ENCODE measurements at places on chromosomes 1 and 21.

DNA sequence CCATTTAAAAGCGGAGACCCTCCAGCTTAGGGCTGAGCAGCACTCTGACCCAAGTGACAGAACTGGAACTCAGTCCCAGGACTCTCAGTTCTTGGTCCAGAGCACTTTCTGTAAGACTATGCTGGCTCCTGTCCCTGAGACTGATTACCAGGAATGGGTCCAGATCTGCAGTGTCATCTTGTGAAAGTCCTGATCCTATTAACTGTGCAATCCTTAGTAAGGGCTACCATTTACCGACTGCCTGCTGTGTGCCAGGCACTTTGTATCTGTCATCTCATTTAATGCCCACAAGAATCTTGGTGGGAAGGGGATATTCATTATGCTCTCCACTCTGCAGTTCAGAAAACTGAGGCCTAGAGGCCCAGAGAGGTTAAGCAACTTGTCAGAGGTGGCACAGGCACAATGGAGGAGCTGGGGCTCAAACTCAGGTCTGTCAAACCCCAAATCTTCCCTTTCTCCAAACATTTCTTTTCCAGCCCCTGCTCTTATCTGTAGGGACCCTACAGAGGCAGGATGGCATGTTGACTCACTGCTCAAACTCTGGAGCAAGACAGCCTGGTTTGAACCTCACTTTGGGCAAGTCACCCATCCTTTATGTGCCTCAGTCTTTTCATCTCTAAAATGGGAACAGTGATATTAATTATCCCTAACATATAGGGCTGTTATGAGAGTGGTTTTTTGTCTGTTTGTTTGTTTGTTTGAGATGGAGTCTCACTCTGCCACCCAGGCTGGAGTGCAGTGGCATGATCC is 57.6 kb upstream of the IFNLR1 start:
- DNase-seq: no peak

- DNase-seq: no peak
Observed at GRCh38 chr21:16370186-16370585, 640.4 kb downstream of the USP25 start.

- no peak for DNase-seq
Observed at GRCh38 chr1:89955311-89956205, 39.4 kb upstream of the ZNF326 start.

- no peak for DNase-seq
Observed at GRCh38 chr1:11856698-11857097, 2.0 kb downstream of the NPPB start.

DNA sequence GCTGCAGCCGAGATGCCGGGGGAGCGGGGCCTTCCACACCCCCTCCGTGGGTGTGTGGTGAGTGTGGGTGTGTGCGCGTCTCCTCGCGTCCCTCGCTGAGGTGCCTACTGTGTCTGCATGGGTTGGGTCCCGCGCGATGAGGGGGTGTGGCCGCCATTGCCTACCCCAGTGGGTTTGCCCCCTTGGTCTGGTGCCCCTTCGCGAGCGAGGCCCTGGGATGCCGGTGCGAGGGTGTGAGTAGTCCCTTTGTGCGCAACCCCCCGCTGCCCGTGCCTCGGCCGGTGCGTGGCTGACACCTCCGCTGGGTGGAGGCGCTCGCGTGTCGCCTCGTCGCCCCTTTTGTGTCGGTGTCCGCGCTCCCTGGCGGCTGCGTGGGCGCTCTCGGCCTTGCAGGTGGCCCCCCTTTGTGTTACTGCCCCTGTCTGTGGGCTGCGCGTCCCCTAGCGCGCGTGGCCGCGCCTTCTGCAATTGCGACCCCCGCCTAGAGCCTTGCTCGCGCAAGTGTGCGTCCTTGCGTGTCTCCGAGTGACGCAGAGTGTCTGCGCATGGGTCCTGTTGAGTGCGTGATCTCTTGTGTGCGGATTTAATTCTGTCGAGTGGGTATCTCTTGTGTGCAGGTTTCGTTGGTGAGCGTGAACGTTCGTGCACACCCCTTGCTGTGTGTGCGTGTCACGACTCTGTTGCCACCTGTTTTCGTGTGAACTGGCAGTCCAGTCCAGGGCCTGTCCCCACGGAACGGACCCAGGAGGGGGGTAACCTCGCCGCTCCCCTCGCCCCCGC is 553 bp downstream of the TTC3 start:
- DNase-seq: no peak

GRCh38 chr1:62800281-62800680 is 16.3 kb downstream of the ATG4C start:
- DNase-seq: no peak

DNA sequence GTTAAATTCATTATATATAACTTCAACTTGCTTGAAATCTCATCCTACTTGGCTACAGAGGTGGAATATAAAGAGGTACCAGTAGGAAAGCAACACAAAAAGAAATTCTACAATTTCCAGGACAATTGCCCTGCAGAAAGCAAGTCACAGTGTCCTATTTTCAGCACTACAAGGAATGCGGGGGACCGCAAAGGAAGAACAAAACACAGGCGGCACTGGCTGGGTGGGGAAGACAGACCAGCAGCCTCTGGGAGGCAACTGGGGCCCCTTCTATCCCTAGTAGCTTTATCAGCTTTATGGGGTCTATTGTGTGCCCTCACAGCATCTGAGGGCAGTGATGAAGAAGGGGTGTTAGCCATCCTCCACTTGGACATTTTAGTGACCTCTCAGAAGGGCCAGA is 30.5 kb downstream of the SLC9A1 start:
- DNase-seq: no peak

GRCh38 chr1:113191579-113192076 is 118.6 kb downstream of the LRIG2 start:
- DNase-seq: no peak

DNA sequence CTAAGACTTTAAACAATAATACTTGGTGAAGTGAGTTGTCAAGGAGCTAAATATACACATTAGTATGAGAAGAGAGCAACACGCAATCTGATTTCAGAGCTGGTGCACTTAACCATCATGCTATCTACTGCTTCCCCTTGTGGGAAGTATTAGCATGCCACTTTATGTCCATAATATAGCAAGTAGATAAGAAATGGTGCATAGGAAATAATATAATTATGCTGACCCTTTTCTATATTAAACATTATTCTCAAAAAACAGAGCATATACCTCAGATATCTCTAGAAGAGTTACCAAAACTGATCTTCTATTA is 63.4 kb downstream of the MAGI3 start:
- DNase-seq: no peak

DNA sequence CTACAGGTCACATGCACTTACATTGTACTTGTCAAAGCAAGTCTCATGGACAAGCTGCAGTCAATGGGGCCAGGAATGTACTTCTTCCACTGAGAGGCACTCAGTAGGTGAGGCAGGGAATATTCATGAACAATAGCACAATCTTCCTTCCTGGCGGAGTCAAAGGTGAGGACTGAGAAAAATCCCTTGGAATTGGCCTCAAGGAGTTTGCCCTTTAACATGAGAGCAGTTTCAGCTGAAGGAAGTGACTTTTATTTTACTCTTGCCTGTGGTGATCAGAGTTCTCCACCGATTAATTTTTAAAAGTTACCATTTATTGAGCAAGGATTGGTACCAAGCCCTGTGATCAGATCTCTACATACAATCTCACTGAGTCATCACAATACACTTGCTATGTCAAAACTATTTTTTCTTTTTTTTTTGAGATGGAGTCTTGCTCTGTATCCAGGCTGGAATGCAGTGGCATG is 11.2 kb upstream of the AK2 start:
- no peak for DNase-seq

DNA sequence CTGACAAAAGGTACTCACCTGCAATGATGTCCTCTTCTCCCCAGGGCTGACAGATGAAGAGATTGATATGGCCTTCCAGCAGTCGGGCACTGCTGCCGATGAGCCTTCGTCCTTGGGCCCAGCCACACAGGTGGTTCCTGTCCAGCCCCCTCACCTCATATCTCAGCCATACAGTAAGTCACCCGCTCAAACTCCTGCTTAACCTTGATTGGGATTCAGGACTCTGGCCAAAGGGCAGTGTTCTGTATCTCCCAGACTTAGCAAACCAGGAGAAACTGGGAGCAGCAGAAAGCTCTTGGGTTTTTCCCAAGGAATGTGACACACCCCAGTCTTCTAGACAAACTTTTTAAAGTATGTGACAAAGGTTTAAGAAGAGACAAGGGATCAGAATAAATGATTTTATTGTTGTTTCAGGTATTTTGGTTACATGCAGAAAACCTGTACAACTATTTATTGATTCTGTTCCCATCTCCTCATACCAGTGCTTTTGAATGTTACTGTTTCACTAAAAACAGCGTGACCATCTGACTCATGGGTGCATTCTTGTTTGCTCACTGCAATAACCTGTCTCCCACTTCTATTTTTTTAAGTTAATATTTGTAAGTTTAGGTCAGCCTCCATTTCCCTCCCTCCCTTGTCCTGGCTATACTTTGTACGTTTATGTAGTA is 124.6 kb downstream of the PEX14 start:
- no peak for DNase-seq

DNA sequence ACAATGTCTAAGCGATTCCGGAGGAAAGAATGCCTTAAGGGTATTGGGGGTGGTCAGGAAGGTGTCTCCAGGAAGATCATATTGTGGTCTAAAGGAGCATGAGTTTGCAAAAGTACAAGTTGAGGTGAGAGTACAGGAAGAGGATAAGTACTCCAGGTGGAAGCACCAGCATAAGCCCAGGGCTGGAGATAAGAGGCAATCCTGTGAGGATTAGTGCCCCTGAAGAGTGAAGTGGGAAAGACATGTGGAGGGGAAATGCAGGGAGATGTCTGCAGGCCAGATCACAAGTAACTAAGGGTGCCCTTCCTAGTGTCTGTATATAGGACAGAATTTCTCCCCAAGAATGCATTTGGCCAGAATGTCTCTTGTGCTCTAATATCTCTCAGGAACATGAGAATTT is 188.3 kb upstream of the DPT start:
- DNase-seq: no peak

- no peak for DNase-seq
Observed at GRCh38 chr1:95409276-95409675, 175.3 kb downstream of the RWDD3 start.

DNA sequence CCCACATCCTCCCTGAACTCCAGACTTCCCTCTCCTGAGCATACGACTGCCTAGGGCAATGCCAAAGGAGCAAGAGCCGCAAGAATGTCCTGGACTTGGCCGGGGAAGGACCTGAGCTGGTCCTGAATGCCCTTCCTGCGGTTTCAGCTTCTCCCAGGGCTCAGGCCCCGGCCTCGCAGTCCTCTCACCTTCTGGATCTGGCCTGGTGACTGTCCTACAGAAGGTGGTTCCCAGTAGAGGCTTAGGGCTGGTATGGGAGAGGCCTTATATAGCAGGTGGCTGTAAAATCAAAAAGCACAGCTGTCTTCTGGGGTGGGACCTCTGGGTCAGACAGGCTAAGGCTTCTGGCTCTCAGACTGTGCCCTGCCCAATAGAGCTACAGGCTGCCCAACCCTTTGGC is at the start of gene LYPD8:
TSS of gene LYPD8 (minus strand) at position 243 of the 400 bp plus-strand sequence. CDS start 4,678 bp downstream, outside the sequence.
- DNase-seq: no peak

DNA sequence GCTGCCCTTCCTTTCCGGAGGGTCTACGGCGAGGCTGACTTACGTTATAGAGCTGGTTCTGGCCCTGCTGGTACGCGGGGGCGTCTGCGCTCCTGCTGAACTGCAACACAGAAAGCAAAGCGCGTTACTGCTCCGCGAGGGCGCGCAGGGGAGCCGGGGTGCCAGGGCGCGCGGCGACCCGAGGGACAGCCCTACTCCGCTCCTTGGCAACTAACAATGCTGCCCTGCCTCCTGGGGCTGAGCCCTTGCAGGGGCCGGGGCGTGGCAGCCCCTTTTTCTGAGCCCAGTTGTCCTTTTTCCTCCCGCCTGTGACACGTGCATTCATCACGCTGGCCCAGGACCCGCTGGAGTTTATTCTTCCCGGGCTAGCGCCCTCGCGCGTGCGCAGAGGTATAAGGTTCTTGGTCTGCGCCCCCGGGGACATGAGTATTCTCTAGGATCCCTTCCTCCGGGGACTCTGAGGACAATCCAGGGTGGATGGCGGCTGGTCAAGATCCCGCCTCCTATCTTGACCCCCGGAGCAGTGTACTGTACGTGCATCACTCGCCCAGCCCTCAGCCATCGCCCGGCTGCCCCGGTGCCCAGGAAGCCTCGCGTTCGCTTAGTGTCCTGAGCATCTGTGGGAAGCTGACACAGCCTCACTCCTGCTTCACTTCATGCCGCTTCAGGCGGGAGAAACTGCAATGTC is 78.9 kb downstream of the CD247 start:
- DNase-seq: no peak

- DNase-seq: no peak
Observed at GRCh38 chr1:90502696-90503095, 214.4 kb downstream of the BARHL2 start.

GRCh38 chr1:172603816-172604215 is 55.1 kb upstream of the FASLG start:
- DNase-seq: no peak
